ENCODE measurements at places on chromosomes 7 and 10. TPM values are rescaled to one million over a fixed set of nuclear protein-coding genes. Genes with fewer than 3 reads are reported as not detected.

GRCh38 chr7:130201796-130202195 lies 3.4 kb downstream of the TMEM209 start:
- no peak for DNase-seq

GRCh38 chr7:67380326-67380725 lies 383.7 kb downstream of the TYW1 start:
- DNase-seq, result no peak

- no peak for DNase-seq
Observed at GRCh38 chr10:98208925-98209324, 59.1 kb downstream of the LOXL4 start.

- no peak for DNase-seq
Observed at GRCh38 chr7:128352636-128353035, 8.9 kb downstream of the PRRT4 start.

The EZH2 gene
- 97.5 TPM for total RNA-seq

- no peak for DNase-seq
Observed at GRCh38 chr7:99560834-99561736, 2.6 kb downstream of the ZNF655 start.

DNA sequence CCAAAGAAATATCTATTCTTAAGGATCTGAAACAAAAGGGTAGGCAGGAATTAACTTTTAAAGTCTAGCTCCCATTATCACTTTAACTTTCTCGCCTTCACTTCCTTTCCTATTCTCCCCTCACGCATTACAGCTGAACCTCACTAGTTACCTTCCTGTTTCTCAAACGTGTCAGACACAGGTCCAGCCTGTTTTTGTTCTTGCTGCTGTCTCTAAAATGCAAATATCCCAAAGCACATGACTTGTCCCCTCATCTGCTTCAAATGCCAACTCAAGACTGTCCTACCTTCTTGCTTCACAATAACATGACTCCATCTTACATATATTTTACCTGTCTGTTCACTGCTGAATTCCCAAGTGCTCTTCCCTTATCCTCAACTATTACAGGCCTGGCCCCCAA lies 17.6 kb downstream of the ZDHHC6 start:
- no peak for DNase-seq

The AQP1 gene
- 0.13 TPM for total RNA-seq

DNA sequence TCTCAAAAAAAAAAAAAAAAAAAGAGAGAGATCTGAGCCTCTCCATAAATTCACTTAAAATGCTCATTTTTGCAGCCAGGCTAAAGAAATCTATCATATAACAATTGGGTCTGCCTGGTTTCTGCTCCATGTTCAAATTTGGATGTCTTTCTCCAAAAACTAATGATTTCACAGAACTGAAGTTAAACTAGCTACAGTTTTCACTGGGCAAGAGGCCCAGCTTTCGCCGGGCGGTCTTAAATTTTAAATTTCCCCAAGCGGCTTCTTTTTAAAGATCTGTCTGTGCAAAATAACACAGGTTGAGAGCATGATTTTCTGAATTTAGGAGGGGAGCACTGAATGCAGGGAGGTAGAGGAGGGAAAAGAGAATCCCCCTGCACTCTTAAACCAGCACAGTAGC lies 603.4 kb downstream of the KCNMA1 start:
- DNase-seq, result no peak

DNA sequence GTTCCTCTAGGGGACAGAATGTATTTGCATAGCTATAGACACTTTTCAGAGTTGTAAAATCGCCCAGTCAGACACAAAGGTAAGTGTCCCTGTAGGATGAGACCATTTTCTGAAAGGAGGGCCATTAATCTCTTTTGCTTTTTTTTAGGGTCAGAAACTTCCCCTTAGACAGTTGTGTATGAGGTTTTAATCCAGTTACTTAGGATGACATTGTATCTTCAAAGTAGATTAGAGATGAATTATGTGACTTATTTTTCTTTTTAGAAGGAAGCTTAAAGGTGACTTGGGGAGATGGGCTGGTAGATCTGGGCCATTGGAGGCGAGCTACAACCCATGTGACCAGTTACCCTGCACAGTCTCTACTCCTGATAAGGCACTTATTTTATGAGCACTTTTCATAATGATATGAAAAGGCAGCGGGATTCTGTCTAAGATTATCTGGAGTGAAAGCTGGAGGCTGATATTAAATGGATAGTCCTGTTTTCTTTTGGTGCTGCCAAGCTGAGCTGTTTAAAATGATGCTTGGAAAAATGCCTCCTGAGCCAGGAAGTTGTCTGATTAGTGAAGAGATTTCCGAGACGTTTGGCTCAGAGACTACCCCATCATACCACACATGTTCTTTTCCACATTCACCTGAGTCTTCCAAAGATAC lies 264.3 kb downstream of the AUTS2 start:
- no peak for DNase-seq

DNA sequence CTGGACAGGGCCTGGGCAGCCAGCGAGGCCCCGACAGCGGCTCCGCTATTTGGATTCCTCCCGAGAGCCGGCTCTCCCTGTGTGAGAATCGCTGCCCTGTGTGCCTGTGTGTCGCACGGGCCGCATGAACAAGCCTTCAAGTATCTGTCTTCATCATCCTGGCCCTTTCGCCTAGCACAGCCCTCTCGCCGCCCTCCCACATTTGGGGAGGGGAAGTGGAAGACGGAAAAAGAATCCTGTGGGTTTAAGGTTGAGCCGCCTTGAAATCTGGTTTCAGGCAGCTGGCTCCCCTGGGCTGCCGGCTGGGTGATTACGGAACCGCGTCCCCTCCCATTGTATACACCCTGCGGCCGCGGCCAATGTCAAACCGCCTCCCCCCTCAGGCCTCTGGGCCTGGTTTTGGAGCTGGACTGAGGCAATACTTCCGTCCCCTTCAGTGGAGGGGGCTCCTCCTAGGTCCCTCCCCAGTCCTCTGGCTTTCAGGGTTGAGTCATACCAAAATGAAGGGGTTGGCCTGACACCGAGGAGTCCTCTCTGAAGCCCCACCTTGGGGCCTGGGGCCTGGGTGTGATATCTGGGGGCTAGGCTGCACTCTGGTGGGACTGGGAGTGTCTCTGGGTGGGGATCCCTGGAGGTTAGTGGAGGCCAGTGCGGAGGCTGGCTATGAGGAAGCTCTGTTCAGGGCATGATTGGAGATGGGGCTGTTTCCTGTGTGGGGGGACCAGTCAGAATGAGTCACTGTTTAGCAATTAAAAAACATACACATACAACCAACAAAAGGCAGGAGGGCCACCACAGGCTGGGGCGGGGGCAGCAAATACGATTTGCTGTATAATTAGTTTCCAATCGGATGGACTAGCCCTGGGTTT lies 1.7 kb downstream of the TRIM8 start:
- peak; percentile 63 for DNase-seq

The NHLRC2 gene
- 28.9 TPM for total RNA-seq

DNA sequence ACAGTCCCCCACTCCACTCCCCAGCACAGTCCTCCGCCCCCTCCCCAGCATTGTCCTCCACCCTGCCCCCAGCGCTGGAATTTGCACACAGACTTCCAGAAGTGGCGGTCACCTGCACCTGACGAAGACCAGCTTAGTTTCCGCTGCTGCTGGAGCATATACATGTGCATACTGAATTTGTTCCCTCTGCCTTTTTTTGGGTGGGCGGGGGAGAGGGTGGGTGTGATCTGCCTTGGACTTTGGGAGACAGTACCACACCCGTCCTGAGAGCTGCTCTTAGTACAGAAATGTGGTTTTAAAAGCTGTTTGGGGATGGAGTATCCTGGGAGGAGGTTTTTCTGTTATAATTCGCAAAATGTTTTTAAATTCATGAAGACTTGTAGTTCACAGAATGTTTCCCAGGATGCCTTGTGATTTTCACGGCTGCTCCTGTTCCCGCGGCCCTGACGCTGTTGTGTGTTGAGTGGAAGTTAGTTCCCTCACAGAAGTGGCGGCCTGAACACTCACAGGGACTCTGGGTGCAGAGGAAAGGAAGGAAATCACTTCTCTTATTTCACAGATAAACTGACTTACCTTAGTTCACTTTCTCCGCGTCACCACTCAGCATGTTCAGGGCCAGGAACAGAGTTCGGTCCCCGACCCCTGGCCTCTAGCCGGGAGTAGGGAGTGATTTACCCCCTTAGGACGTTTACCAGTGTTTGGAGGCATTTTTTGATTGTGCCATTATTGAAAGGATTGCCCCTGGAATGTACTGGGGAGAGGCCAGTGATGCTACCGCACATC lies 18.6 kb downstream of the PFKP start:
- DNase-seq, result no peak

The ADAM12 gene
- total RNA-seq, result not detected

Measured in activated T-helper 1 cell treated with anti-CD3 and anti-CD28 coated beads, Interleukin-12 subunit alpha, Interleukin-12 subunit beta, Interleukin-2, Interleukin-4 antibody, amounts not matched to agents 30 ng/mL and 10 ng/mL and 1 ng/mL, durations not matched to agents 14 hours and 24 hours and 36 hours (primary cell).